SW 1271 (cell line): ENCODE measurements at places on chromosomes 1 and 21.

- DNase-seq, result no peak
Observed at GRCh38 chr1:56570924-56571372, 8.4 kb downstream of the PLPP3 start.

DNA sequence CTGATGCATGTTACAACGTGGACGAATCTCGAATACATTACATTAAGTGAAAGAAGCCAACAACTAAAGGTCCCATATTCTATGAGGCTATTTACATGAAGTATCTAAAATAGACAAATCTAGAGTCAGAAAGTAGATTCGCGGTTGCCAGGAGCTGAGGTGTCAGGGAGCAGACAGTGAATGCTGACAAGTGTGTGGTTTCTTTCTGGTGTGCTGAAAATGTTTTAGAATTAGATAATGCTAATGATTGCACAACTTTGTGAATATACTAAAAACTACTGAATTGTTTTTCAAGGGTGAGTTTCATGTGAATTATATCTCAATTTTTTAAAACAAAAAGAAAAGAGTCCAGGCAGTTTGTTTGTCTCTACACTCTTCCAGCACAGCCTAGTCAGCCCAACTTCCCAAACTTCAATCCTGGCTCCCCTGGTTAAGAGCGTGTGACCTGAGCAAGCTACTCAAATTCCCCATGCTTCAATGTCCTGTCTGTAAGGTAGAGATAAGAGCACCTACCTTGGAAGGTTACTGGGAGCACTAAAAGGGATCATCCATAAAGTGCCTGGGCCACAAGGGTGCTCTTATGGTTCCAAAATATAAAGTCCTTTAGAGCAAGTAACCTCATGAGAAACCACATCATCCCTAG, 20.9 kb downstream of the HLCS start:
- no peak for DNase-seq

- DNase-seq, result no peak
Observed at GRCh38 chr1:81197591-81197990, 603.1 kb upstream of the ADGRL2 start.

DNA sequence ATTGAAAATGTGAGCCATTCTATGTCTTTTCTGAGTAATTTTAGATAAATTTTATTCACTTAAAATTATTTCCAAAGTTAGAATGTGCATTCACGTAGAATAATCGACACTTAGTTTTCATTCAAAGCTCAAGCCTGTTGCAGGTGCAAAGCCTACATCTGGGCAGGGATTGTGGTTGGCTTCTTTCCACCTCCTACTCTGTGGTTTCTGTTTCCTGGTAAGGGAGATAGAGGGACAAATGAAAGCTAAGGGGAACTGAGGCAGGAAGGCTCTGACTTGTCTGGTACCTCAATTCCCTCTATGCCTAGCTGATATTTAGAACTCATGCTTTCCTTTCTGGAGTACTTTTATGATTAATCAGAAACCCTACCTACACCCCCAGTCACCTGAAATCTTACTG, 251.2 kb upstream of the DPYD start:
- no peak for DNase-seq

DNA sequence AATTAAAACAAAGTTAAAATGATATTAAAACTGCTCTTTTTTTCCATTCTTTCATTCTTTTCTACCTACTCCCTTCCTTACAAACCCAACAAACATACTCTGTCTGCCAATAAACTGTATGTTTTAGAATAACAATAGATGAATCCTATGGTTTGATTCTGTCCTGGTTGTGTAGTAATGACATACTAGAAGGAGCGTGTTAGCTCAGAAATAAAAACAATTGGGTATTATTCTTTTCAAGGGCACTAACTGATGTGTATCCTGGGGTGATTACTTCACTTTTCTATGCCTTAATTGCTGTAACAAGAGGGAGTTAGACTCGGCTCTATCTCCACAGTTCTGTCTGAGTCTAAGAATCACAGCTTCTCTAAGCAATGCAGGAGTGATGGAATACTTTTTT, 194.4 kb downstream of the GIPC2 start:
- no peak for DNase-seq

DNA sequence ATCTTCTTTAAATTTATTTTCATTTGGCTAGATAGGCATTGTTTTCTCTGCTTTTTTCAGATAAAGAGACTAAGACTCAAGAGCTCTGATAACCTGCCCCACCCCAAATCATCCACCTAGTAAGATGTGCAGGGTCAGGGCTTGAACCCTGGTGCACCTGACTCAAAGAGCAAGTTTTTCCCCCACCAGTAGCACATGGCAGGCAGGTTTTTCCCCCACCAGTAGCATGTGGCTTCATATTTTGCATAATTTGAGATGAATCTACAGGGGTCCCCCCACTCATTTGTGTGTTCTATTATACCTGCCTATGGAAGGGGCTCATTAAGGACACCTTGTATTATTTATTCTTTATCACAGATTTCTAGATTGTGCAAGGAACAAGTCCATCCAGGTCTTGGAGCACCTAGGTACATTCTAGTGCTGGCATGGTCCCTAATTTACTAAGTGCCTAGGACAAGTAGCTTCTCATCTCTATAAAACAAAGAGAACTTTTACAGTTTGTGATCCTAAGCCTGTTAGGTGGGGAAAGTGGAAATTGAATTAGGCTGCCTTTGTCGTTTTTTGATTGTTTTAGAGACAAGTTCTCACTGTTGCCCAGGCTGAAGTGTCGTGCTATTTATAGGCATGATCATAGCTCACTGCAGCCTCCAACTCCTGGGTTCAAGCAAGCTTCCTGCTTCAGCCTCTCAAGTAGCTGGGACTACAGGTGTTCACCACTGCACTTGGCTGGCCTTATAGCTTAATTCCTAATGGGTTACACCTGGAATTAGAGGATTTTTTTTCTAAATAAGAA, 13.2 kb upstream of the CTSE start:
- DNase-seq, result no peak

DNA sequence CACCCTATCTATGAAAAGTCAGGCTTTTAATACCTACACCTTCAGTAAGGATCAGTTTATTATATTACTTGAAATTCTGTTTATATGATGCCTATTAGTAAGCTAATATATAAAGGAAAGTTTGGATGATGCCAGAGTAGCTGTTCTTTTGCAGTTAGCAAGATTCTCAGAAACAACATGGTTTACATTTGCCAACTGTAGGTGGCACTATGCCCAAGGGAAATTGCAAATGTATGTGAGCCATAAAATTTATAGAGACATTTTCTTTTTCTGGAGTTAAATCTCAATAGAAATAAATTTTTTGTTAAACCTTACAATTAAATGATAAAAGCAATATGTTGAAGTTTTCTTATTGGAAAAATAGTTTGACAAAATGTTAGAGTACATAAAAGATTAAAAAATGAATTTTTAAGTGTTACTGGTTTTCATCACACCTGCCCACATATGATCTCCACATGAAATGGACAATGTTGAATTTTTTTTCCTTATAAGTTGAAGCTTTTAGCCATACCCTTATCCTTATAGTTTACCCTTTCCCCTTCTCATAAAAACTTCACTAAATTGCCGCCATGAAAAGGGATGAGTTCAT, 32.1 kb upstream of the EPHX4 start:
- DNase-seq, result no peak

GRCh38 chr1:42450061-42450460, 5.8 kb downstream of the ZMYND12 start:
- DNase-seq, result no peak

GRCh38 chr1:65055747-65056146, 89.4 kb upstream of the JAK1 start:
- no peak for DNase-seq

DNA sequence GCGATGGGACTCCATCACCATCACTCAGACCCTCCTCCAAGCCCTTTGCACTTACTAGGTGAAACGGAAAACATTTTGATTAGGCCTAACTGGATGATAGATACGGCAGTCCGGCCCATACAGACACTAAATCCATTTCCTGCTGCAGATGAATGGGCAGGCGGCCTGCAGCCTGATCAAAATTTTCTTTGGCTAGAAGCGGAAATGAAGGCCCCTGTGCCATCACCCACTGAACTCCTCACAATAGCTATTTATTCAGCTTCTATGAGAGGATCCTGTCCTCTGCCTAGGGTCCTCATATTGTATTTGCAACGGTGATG, 200.5 kb downstream of the OMA1 start:
- no peak for DNase-seq

DNA sequence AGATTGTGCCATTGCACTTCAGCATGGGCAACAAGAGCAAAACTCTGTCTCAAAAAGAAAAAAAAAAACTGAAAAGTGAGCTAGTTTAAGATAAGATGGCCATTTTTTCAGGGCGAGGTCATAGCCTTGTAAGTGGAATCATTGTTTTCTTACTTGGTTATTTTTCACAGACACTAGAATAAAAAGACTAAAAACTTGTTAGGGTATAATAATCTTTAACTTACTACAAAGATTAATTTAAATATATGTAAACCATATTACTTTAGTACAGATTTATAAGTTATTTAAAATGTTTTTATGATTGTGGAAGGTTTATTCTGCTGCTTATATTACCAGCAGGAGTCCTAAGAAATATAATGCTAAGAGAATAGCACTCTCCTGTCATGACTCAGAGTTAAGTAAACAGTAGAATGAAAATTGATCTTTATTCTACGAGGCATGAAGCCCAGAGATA, 23.5 kb downstream of the ANGPTL1 start:
- no peak for DNase-seq

GRCh38 chr21:39208624-39209333, 25.5 kb upstream of the PSMG1 start:
- DNase-seq, result no peak

DNA sequence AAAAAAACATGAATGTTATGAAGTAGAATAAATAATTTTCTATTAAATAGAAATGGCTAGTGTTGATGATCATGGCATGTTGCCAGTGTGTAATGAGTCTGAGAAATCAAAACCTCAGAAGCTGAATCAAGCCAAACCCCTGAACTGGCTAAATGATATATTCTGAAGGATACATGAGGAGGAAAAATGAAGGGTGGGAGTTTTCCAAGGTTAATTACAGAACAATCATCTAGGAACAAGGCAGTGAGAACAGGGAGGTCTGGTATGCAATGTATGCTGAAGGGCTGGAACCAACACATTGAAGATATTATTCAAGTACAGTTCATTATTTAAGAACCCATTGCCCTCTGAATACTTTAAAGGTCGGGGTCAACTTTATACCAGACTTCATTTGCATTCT, 309.1 kb upstream of the NRIP1 start:
- DNase-seq, result no peak

- DNase-seq, result no peak
Observed at GRCh38 chr1:156765666-156766065, 1.7 kb upstream of the PRCC start.
